LHCN-M2 (cell line): ENCODE measurements at places on chromosomes 5 and 9. TPM values are rescaled to one million over a fixed set of nuclear protein-coding genes. Genes with fewer than 3 reads are reported as not detected.

The PCYOX1L gene
- 5.9 and 6.3 TPM in 2 replicates for total RNA-seq

GRCh38 chr9:29198861-29199260 lies 1625.6 kb upstream of the C9orf72 start:
- no peak for DNase-seq

The C1QTNF2 gene
- 2.4 and 2.5 TPM in 2 replicates for total RNA-seq

The ADGRV1 gene
- total RNA-seq: 0.17 TPM in 1 of 2 replicates, not detected in the other

The TERT gene
- total RNA-seq: 173 and 177 TPM in 2 replicates

The HAPLN1 gene
- total RNA-seq: under 0.01 TPM in 1 of 2 replicates, not detected in the other

GRCh38 chr5:39473156-39473775 lies 48.5 kb upstream of the DAB2 start:
- peak; percentile 44 for DNase-seq

GRCh38 chr9:37436540-37436939 lies 14.0 kb downstream of the GRHPR start:
- DNase-seq: no peak

GRCh38 chr5:173765029-173765644 lies 123.0 kb upstream of the CPEB4 start:
- no peak for DNase-seq
